Esophagus muscularis mucosa (tissue), 4 donors: ENCODE measurements at places on chromosomes 11 and 22.

- peak; percentile 96 for DNase-seq
Measured at GRCh38 chr11:69008737-69009440, 4.2 kb downstream of the MRGPRF start.

DNA sequence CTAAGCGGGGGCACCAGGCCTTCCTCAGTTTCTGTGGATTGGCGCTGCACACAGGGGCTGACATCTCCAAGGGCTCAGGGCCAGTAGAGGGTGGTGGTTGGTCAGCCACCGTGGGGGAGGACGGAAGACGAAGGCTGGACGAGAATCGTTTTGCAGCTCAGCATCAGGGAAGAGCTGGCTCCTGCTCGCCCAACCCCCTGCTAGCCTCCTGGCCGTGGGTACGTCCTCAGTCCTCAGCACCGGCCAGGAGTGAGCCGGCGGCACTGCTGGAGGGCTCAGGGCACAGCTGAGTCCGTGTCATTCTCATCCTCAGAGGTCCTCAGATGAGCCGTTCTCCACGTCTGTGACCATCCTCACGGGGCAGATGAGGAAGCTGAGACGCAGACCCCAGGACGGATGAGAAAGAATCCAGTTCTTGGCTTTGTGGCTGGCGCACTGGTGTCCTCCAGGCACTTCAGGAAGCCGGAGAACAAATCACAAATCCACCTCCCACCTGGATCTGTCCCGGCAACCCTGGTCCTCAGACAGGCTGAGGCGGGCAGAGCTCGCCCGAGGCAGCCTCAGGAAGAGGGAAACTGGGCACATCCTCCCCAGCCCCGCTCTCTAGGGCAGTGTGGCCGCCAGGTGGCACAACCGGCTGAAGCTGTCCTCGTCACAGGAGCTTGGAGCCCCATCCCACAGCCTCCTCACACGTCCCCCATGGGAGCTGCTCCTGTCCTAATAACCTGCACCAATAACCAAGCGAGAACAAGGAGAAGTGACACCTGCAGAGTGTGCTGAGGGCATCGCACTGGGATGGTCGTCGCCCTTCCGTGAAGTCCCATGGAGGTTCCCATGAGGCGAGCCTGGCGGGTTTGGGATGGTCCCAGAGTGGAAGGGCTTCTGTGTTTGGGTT lies 393.7 kb downstream of the BRD1 start:
- DNase-seq = no peak

DNA sequence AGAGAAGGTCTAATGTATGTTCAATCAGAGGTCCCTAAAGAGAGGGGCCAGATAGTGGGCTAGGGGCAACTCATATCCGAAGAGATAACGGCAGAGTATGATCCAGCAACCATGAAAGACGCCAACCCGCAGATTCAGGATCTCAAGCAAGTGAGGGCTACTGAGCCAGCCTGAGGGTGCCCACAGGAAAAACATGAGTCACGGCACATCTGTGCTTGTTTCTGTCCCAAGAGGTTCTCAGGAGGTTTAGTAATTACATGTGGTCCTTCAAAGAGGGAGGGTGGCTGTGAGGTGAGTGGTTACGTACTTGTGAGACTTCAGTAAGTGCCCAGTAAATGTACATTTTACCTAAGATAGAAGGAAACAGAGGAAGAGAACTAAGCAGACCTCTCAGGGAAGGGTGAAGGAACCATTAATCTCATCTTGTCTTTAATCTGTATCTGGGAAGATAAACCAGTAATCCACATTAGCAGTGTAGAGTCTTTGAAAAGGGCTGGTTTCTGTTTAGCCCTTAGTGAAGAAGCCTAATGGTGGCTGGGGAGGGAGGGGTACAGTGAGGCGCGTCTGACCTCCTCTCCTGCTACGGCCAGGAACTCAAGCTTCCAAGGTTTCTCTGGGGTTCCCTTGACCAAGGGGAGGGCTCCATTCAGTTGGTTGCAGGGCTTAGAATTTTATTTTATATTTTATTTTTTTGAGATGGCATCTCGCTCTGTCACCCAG lies 10.2 kb downstream of the SIRT3 start:
- no peak for DNase-seq

- no peak for DNase-seq
Measured at GRCh38 chr11:118168316-118168715, 8.1 kb downstream of the SCN2B start.
